ENCODE measurements at places on chromosomes 6 and 20. TPM values are rescaled to one million over a fixed set of nuclear protein-coding genes. Genes with fewer than 3 reads are reported as not detected.

Gene CFB
- total RNA-seq, result 5.5 TPM

Gene SLC13A3
- total RNA-seq, result 0.30 TPM

Gene ACTL10
- 0.22 TPM for total RNA-seq

Gene CNPY3
- total RNA-seq, result 20.6 TPM

Gene DOK5
- total RNA-seq, result 2.9 TPM

Gene DEFB132
- not detected for total RNA-seq

Gene POM121L2
- total RNA-seq, result not detected

Gene DDO
- 31.1 TPM for total RNA-seq

Gene TGM3
- not detected for total RNA-seq

Gene KHDC1L
- total RNA-seq, result not detected

Gene TNFRSF6B
- 0.32 TPM for total RNA-seq

Gene POPDC3
- total RNA-seq, result 50.1 TPM

Gene LKAAEAR1
- not detected for total RNA-seq

Gene PRDM13
- not detected for total RNA-seq

Gene PPIL4
- 13.9 TPM for total RNA-seq

Gene FAM209B
- total RNA-seq, result 0.35 TPM

Gene TPBG
- total RNA-seq, result 1.9 TPM

Gene OR2B6
- not detected for total RNA-seq

Gene GCNT2
- total RNA-seq, result 37.1 TPM

Gene BTN1A1
- not detected for total RNA-seq

Gene PFDN6
- total RNA-seq, result 44.4 TPM

Gene GPX5
- not detected for total RNA-seq

Gene KCNK15
- total RNA-seq, result 0.19 TPM

Gene TMEM151B
- not detected for total RNA-seq

Gene MEP1A
- not detected for total RNA-seq

Gene LCA5
- 1.9 TPM for total RNA-seq

Gene BCAS1
- total RNA-seq, result not detected
